ENCODE measurements at places on chromosomes 11 and 22. TPM values are rescaled to one million over a fixed set of nuclear protein-coding genes. Genes with fewer than 3 reads are reported as not detected.

GRCh38 chr11:79006854-79007253 is 432.2 kb upstream of the NARS2 start:
- no peaks in the 10 kb centered on the region for H3K4me1 ChIP-seq
- DNase-seq: no peak
- no peak overlapping the region for H3K27ac ChIP-seq

DNA sequence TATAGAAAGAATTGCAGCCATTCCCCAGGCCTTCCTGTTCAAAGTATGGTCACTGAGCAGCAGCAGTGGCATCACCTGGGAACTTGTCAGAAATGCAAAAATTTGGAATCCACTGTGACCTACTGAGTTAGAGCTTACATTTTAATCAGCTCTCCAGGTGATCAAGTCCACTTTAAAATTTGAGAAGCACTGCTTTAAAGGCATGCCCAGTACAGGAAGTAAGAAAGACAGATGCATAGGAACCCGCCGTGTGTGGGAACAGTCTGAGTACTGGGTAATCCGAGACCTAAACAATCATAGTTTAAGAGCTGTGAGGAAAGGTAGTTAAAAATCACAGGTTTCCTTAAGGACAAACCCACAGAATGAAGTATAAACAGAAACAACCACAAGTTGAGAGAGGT is 462.4 kb downstream of the RAB38 start:
- H3K4me3 ChIP-seq: no peak overlapping the region
- no peaks in the 10 kb centered on the region for H3K27me3 ChIP-seq
- no peak for DNase-seq
- H3K27ac ChIP-seq: no peak overlapping the region
- no peaks in the 10 kb centered on the region for H3K36me3 ChIP-seq

GRCh38 chr11:112962579-112963367 is 1.6 kb downstream of the NCAM1 start:
- peak overlapping the region; percentile 48 for H3K27ac ChIP-seq
- H3K4me1 ChIP-seq: no peaks in the 10 kb centered on the region
- H3K4me3 ChIP-seq: peak overlapping the region; percentile 62
- no peaks in the 10 kb centered on the region for H3K27me3 ChIP-seq
- DNase-seq: peak; percentile 84
- no peaks in the 10 kb centered on the region for H3K36me3 ChIP-seq

- H3K36me3 ChIP-seq: no peaks in the 10 kb centered on the region
- H3K27me3 ChIP-seq: no peaks in the 10 kb centered on the region
- H3K27ac ChIP-seq: no peak overlapping the region
- no peaks in the 10 kb centered on the region for H3K4me1 ChIP-seq
- DNase-seq: peak; percentile 19
Measured at GRCh38 chr11:65882120-65883057, 2.8 kb downstream of the CTSW start.

GRCh38 chr22:43750751-43751150 is 61.4 kb downstream of the EFCAB6 start:
- no peaks in the 10 kb centered on the region for H3K36me3 ChIP-seq
- no peaks in the 10 kb centered on the region for H3K27me3 ChIP-seq
- peaks cover 3% of the 10 kb centered on the region for H3K4me1 ChIP-seq

DNA sequence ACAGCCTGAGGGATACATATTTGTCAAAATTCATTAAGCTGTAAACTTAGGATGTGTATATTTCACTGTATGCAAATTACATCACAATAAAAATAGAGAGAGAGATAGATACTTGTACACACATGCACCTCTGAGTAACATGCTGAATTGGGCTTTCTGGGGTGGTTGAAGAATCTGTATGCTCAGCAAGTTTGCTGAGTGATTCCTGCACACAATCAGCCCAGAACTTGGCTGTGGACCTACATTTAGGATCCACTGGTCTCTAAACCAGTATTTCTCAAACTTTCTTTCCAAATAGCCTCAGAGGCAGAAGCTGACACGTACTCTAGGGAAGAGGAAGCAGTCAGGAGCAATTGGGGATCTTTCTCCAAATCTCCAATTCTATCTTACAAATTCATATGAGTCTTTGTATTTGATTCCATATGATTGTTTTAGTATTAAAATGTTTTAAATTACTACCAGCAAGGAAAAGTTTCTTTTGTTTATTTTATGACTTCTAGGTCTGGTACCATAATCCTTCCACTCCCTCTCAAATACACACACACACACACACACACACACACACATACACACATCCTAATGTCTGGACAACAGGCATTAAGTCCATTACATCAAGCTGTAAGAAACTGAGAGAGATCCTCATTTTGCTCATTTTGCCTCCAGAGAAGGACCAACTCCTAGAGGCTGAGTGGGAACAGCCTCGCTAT is 20.0 kb downstream of the SYT13 start:
- H3K4me1 ChIP-seq: no peaks in the 10 kb centered on the region
- no peak overlapping the region for H3K4me3 ChIP-seq

DNA sequence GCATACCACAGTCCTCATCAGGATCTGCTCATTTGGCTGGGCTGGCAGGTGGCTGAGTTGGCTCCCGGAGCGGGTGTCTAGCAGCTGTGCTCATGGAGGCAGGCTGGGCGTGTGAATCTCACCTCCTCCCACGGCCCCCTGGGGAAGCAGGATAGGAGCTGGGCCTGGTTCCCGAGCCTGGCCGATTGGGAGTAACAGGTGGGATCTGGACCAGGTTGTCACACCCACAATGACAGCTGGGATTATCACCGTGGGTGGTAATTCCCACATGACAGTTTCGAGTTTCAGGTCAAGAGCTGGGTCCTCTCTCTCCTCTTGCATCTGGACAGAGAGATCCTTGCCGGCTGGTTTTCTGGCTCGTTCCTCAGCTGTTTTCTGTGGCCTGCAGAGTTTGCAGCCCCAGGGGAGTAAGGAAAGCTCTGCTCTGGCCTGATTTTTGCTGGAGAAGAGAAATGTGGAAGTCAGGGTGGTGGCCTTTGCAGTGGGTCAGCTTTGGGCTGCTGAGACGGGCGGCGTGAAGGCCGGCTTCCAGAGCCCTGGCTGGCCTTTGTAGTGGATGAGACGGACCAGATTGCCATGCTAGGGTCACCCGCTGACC is 57.0 kb downstream of the BCR start:
- DNase-seq: peak; percentile 71
- H3K27ac ChIP-seq: no peak overlapping the region
- H3K36me3 ChIP-seq: no peaks in the 10 kb centered on the region
- H3K4me1 ChIP-seq: peaks cover 9% of the 10 kb centered on the region
- no peaks in the 10 kb centered on the region for H3K27me3 ChIP-seq
- H3K4me3 ChIP-seq: no peak overlapping the region

DNA sequence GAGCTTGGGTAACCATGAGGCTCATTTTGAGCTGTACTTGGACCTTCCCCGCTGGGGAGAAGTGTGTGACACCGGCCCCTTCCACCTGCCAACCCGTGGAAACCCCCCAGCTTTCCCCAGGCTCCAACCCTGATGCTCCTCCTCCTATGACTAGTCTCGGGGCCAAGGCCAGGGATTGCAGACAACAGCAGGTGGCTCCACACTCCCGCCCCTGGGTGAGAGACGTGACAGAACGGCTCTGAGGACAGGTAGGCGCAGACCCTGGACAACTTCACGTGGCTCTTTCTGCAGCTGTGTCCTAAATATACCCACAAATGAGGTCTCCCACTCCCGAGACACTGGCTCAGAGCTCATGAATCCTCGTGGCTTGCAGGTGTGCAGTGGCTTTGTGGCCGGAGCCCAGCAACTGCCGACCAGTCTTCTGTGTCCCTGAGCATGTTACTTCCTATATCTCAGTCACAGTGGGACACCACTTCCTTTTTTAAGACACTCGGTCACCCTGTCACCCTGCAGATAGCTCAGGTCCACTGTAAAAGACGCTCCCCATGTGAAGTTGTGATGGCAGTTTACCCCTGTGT is 55.2 kb downstream of the NECTIN1 start:
- H3K4me3 ChIP-seq: no peak overlapping the region
- peaks cover 9% of the 10 kb centered on the region for H3K4me1 ChIP-seq
- H3K36me3 ChIP-seq: no peaks in the 10 kb centered on the region
- DNase-seq: no peak
- H3K27ac ChIP-seq: no peak overlapping the region

DNA sequence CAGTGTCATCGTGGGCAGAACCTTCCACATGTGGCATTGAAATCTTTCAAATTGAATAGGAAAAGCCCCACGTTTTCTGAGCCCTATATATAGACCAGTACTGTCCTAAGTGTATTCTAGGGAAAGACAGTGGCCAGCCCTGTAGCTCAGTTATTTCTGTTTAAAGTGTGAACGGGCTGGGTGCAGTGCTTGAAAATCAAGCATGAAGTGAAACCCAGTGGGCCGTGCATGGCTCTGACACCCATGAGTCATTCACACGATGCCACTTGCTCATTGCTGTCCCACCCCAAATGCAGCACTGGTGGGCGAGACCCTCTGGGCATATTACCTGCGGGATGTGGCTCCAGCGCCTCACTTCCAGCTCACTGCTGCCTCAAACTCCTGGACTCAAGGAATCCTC is 29.8 kb upstream of the CCDC188 start:
- DNase-seq: no peak
- H3K36me3 ChIP-seq: no peaks in the 10 kb centered on the region
- no peak overlapping the region for H3K27ac ChIP-seq
- H3K4me3 ChIP-seq: no peak overlapping the region

Gene DGCR6
- 0.90 TPM for total RNA-seq
